ENCODE measurements at places on chromosomes 12 and 14.

GRCh38 chr12:66633676-66634075 is 45.2 kb downstream of the GRIP1 start:
- no peak for DNase-seq

GRCh38 chr12:153080-153746 is 60.7 kb downstream of the SLC6A12 start:
- DNase-seq, result peak; percentile 10

- DNase-seq, result no peak
Observed at GRCh38 chr12:89344862-89345202, 7.5 kb downstream of the DUSP6 start.

- DNase-seq, result no peak
Observed at GRCh38 chr12:12282761-12283425, 16.0 kb upstream of the LRP6 start.

- no peak for DNase-seq
Observed at GRCh38 chr12:110046451-110047187, 1.7 kb downstream of the C12orf76 start.

DNA sequence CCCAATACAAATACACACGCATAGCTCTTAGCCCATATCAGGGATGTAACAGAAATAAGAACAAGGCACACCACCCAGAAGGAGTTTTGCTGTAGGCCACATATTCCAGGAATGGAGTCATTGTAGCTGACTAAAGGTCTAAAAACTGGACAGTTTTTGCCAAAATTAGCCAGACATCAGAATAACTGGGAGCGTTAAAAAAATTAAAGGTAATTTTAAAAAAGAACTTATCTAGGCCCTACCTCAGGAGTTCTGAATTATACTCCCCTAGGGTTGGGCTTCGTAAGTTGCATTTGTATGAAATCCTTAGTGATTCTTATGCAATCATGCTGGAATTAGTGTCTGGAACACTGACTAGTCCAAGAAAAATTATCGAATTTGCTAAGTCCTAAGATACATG is 987.7 kb downstream of the GALC start:
- DNase-seq, result no peak

GRCh38 chr12:27627123-27627852 is 69.0 kb upstream of the REP15 start:
- no peak for DNase-seq
